ENCODE measurements at places on chromosomes 6 and 20.

GRCh38 chr20:50343490-50344179 is 153.0 kb downstream of the CEBPB start:
- DNase-seq = no peak

GRCh38 chr6:112274774-112275173 is 20.4 kb upstream of the LAMA4 start:
- no peak for DNase-seq

GRCh38 chr6:15535495-15536197 is 127.2 kb downstream of the DTNBP1 start:
- no peak for DNase-seq

DNA sequence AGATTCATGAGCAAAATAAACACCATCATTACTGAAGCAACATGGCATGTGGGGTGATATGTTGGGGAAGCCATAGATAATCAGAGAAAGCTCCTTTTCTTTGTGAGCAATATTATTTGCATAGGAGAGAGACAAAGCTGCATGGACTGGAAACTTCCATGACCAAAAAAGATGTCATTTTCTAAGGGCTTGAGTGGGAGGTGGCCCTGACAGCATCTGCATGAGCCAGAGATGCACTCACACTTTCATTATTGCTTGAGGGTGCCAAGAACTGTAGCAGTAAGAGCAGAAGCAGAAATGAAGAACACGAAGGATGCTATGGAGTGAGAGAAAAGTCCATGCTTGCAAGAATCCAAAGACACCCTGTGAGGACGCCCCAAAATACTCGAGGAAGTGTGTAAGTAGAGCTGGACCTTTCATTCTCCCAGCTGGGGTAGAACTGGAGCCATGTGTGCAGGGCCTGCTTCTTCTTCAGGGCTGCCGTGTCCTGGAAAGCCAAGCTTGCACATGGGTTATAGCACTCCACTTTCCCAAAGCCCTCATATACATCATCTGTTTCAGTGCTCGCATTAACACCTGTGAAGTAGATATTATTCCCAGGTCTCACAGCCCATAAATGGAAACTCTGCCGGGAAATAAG is 851.2 kb downstream of the DHX35 start:
- no peak for DNase-seq

DNA sequence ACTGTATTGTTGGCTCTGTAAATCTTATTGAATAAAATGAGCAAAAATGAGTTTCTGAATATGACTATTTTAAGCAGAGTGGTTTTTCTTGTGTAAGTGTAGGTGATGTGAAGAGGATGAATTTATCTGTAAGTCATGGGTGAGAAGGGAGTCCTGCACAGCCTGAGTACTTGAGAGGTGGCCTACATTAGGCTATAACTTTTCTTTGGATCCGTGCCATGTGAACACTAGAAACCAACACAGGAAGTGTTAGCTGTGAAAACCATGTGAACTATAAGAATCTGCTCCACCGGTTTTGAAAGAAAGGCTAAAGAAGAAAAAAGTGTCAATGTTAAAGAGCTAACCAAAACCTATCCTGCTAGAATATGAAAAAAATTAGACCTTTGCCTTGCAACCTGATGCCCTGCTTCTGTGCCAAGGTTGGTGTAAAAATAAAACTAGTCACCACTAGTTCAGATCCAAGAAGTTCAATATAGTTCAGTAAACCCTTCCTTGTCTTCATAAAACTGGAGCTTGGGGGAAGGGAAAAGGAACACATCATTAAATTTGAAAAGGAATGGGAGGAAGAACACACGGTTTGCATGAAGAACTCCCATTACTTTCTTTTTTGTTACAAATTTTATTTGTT is 21.3 kb downstream of the PLCB1 start:
- no peak for DNase-seq

DNA sequence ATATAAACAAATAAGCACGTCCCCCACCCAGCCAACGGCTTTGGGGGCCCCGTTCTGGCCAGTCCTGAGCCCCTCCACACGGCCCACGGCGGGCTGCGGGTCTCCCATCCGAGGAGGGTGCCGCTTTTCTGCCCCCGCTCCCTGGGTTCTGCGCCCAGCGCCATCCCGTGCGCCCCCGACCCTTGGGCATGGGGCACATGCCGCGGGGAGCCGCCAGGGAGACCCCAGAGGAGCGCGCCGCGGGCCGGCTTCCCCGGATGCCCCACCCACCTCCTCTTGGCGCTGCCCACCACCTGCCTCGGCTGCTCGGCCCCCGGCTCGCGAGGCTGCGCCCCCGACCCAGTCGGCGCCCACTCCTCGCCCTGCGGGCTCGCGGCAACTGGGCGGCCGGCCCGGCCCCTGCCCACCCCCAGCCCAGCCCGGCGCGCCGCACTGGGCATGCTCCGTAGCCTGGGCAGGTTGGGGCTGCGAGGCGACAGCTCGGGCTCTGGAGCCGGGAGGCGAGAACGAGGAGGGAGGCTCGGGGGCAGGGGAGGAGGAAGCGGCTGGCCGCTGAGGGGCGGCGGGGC is 570 bp upstream of the PLCB4 start:
- DNase-seq = no peak

GRCh38 chr20:17896193-17896723 is 72.3 kb downstream of the SNX5 start:
- DNase-seq = no peak

DNA sequence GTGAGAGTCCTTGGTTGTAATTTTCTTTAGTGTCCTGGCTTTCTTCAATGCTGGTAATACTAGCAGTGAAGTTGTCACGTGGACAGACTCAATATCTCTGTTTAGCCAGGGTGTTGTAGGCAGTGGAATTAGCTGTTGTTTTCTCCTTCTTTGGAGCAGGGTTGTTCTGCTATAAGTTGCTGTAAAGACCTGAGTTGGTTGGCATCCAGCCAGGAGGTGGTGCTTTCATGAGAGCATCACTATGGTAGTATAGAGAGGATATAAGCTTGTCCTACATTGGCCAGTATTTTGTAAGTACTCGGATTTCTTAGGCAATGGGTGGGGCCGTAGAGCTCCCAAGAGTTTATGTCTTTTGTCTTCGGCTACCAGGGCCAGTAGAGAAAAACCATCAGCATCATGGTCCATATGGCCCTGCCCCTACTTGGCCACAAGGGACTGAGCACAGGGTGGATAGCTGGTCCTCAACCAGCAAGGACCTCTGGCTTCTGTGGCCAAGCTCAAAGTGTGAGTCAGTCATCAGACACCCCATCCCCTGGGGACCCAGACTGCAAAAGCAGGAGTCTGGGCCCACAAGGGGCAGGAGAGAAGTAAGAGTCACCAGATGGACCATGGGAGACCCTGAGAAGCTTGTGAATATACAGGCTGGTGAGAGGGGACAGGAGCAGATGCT is 127.9 kb upstream of the NXT1 start:
- no peak for DNase-seq

GRCh38 chr6:111444794-111445193 is 38.2 kb downstream of the REV3L start:
- no peak for DNase-seq

DNA sequence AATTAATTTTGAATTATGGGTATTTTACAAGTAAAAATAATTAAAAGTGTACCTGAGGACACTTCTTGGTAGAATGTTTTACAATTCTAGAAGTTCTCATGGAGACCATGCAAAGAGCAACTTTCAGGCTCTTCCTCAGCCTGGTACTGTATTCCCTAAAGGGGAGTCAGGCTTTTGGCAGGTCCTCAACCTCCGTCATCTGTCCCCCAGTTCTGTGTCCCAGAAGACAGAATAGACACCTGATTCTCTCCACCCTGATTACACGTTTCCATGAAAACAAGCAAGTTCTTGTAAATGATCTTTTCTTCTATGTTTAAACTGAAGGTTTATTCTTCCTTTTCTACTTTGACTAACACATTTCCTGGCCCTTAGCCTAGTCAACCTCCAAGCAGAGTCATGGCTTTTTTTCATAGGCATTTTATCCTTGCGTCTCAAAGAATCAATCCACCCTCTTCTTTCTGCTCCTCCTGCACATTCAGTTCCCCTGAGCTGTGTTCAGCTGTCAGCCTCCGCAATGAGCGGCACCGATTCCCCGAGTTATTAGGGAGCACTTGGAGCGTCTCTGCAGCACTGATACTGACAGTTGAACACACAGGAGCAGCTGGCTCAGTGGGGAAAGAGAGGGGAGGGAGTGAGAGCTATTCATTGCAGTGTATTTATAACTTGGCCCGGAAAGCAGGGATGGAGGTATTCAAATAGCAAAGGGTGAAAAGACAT is 1082.4 kb upstream of the MAP3K7 start:
- no peak for DNase-seq

- DNase-seq = no peak
These were observed 24.8 kb downstream of the SAMHD1 start for GRCh38 chr20:36926653-36927200.

- no peak for DNase-seq
These were observed 435.9 kb downstream of the CD83 start for GRCh38 chr6:14553515-14553914.

GRCh38 chr20:3204124-3204794 is at the start of gene DDRGK1:
DDRGK1 (minus strand) TSS chr20:3204682; CDS start chr20:3204627, 55 bp downstream.
- peak; percentile 93 for DNase-seq

DNA sequence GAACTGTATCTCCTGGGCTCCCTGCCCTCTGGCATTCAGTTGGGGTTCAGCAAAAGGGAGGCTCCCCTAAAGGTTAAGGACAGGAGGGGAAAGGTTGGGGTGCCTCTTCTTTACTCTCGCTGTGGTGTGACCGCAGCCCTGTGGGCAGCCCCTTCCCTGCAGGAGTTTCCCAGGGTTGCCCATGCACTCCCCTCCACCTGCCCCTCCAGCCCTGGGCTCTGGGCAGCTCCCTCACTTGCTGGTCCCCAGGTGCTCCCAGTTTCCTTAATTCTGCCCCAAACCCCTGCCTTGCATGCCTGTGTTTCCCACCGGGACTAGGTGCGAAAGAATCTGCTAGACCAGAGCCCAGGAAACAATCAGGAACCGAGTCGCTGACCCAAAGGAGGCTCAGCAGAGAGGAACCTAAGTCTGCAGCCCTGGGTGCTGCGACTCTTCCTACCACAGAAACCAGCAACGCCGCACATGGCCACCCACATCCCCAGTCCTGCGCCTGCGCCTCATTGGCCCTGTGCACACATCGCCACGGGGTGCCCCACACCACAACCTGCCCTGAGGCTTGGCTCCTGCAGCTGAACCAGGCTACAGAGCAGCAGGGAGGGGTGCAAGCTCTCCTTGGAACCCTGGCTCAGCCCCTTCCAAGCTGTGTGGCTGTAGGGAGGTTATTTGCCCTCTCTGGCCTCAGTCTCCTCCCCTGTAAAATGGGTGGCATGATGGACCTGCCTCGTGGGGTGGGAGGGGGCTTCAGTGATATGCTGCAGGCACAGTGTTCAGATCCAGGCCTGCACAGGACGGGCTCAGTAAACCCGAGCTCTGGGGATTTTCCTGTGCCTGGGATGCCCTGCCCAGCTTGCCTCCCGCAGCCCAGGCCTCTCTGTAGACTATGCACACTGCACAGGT is 487.6 kb downstream of the PREX1 start:
- no peak for DNase-seq

DNA sequence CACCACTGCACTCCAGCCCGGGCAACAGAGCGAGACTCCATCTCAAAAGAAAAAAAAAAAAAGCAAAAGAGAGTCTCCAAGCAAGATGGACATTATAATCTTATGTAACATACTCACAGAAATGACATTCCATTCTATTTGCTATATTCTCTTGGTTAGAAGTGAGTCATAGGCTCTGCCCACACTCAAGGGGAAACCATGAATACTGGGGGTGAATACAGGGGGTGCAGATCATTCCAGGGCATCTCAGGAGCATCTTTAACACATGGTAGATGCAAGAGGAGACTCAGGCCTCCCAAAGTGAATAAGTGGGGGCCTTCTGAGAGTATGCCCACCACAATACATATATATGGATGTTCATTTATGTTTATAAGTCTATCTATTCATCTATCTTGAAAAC is 18.3 kb upstream of the RANBP9 start:
- DNase-seq = no peak

DNA sequence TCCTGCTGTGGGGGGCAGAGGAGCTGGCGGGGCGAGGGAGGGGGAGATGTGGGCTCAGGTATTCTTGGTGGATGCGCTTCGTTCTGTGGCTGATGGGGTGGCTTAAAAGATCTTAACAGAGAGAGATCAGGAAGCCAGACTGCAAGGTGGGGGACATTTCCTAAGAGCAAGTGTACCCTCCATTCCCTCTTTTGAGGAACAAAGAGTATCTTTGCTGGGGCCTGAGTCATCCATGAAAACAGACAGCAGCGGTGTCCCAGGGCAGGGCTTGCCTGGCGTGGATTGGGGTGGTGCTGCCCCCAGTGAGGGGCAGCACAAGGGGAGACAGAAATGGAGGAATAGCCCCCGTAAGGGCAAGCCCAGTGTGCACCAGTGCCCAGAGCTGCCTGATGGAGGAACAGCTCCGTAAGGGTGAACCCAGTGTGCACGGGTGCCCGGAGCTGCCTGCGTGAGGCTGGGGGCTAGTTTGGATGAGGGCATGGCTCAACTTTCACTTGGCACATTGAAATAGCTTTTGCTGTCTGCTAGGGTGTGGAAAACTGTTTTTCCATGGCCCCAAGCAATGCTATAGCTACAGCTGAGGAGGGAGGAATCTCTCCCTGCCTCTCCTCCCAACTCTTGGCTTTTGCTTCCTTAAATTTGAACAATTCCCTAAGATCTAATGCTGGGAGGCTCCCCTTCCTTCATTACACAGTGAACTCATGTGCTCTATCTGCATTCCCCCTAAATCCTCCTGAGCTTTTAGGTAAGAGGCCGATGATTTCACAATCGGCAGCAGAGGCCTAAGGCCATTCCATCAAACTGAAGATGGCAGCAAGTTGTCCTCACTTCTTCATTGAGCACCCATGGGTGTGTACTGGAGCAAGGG is 12.9 kb downstream of the MAPK13 start:
- DNase-seq = no peak

GRCh38 chr20:37913567-37914366 is 10.8 kb downstream of the VSTM2L start:
- no peak for DNase-seq

DNA sequence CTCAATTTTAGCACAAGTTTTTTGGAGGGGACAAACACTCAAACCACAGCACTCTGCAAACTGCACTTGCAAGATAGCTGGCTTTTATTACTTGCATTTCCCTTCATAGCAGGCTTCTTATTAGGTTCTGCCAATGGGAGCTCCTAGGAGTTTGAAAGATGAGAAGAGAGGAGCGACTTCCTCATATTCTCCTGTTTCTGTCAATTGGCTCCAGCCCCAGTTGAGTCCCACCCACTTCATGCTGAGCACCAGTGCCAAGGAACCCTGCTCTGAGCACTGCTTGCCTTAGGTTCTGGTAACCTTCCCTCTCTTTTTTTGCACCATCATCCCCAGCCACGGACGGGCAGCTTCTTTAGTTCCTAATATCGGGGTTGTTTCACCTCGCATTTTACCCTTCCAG is 67.9 kb downstream of the PSMB1 start:
- no peak for DNase-seq

- DNase-seq = no peak
These were observed 7.2 kb upstream of the SNX14 start for GRCh38 chr6:85600713-85601313.

- DNase-seq = no peak
These were observed 24.0 kb downstream of the MAPK13 start for GRCh38 chr6:36154286-36154685.

GRCh38 chr6:168626046-168626602 is 185.1 kb downstream of the SMOC2 start:
- no peak for DNase-seq

Measured in CD4-positive, alpha-beta T cell treated with Interleukin-1 beta for 1 hour (primary cell).